ENCODE measurements at places on chromosomes 7 and 10.

DNA sequence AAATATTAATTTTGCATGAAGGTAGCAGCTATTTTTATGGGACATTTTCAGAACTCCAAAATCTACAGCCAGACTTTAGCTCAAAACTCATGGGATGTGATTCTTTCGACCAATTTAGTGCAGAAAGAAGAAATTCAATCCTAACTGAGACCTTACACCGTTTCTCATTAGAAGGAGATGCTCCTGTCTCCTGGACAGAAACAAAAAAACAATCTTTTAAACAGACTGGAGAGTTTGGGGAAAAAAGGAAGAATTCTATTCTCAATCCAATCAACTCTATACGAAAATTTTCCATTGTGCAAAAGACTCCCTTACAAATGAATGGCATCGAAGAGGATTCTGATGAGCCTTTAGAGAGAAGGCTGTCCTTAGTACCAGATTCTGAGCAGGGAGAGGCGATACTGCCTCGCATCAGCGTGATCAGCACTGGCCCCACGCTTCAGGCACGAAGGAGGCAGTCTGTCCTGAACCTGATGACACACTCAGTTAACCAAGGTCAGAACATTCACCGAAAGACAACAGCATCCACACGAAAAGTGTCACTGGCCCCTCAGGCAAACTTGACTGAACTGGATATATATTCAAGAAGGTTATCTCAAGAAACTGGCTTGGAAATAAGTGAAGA lies 112.3 kb downstream of the CFTR start:
- no peak for DNase-seq

- DNase-seq = peak; percentile 95
Observed at GRCh38 chr10:34758447-34758996, 56.6 kb downstream of the PARD3 start.

DNA sequence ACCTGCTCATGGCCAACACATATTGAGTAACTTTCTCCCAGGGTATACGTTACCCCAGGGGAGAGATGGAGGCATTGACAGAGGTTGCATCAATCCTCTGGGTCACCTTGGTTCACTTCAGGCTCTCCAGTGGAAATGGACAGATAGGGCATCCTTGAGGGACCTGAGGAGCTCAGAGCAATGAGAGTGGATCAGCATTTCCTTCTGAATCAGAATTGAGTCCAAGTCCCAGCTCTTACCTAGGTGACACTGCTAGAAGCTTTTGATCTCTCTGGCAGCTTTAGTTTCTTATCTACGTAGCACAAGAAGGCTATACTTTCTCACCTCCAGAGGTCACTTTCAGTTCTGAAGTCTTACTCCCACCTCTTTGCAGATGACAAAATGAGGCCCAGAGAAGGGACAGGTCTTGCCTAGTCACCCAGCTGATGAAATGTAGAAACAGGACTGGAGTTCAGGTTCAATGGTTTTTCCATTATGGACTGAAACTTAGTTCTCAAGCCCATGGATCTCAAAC lies 35.2 kb downstream of the PANK1 start:
- no peak for DNase-seq

DNA sequence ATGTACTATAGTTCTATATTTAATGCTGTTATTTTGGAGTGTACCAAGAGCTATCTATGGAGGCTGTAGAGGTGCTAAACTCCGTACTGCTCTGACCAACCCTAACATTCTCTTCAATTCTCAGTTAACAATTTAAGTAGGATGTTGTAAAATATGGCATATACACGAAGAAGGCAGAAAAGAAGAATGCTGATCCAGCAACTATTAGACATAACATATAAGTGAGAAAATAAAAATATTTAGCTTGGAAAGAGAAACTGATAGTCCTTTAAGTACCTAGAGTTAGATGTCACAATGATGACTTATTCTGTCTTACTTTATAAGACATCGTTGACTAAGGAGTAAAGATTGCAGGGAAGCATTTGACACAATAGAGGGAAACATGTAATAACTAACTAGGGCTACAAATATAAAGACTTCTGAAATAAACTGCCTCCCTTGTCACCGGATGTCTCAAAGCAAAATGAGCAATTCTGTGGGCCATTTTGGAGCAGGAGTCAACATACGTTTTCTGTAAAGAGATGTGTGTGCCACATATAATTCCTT lies 159.5 kb downstream of the CPEB3 start:
- DNase-seq = no peak

DNA sequence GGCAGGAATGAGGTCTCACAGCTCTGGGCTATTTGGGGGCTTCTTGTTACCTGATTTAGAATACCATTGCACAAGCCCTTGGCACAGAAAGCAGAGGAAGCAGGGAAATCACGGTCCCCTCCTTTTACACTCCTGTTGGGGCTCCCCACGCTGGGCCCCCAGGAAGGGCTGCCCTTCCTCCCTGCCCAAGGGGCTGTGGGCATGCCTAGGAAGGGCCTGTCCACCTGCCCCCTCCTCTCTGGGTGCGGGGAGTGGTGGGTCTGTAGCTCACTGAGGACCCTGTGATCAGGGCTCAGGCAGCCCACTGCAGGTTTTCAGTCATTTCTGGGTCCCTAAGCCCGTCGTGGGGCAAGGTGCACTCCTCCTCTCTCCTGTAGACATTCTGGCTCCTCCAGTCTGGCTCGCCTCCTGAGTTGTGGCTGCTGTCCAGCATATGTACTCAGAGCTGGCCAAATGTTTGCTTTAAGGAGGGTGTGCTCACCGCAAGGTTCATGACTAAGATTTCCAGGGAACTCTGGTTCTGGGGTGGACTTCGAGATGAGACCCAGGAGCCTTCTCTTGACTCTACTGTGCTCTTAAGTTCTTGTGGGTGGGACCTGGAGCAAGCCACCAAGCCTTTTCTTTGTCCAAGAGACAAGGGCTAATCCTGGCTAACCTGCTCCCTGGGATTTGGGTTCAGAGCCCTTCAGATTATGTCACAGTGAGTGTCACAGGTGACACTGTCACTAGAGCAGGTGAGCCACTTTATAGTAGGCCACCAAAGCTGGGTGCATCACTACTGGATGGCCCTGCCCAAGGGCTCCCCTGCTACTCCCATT lies 56.0 kb downstream of the TACR2 start:
- peak; percentile 24 for DNase-seq

DNA sequence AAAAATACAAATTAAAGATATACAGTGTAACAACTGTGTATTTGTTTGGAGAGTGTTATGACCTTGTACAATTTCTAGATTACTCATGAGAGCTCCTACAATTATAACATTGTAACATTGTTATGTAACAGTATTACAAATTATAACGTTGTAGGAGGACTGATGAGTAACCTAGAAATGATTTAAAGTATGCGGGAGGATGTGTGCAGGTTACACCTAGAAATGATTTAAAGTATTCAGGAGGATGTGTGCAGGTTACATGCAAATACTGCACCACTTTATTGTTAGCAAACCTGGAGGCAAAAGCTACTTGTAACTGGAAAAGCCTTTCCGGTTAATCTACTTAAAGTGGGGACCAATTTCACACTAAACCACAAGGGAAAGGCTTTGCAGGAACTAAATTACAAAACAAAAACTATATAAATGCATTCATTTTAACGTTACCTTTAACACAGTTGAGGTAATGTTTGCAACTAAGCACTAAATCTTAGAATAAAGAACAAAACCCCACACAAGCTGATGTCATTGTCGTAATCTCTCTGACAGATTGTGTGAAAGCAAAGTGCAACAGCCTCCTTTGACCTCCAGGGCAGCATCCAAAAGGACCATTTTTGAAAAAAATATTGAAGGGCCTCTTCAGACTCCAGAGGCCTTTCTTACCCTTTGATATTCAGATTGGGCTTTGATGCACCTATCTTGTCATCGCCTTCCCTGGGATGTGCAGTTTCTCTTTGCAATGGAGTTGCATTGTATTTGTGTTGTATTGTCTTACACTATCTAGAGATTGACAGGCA lies 522.1 kb upstream of the FOXK1 start:
- no peak for DNase-seq

- DNase-seq = no peak
Observed at GRCh38 chr7:130189343-130189742, 15.9 kb downstream of the TMEM209 start.

GRCh38 chr7:114468844-114469243 lies 54.2 kb downstream of the FOXP2 start:
- DNase-seq = no peak

DNA sequence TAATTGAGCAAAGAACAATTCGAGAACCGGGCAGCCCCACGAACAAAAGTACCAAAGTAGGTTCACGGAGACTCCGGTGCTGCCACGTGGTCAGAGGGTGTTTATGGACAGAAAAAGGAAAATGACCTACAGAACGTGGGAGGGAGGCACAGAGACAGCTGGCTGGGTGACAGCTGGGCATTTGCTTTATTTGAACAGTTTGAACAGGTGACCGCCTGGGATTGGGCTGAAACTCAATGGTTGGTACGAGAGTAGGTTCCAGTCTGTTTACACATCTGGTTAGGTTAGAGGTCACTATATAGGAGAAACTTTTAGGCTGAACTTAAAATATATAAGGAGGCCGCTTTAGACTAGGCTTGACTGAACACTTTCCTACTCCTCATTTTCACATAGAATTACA lies 50.6 kb upstream of the CELF2 start:
- peak; percentile 42 for DNase-seq

- no peak for DNase-seq
Observed at GRCh38 chr7:47301657-47302295, 280.1 kb downstream of the TNS3 start.

GRCh38 chr7:27459731-27460053 lies 203.0 kb downstream of the HIBADH start:
- DNase-seq = no peak

DNA sequence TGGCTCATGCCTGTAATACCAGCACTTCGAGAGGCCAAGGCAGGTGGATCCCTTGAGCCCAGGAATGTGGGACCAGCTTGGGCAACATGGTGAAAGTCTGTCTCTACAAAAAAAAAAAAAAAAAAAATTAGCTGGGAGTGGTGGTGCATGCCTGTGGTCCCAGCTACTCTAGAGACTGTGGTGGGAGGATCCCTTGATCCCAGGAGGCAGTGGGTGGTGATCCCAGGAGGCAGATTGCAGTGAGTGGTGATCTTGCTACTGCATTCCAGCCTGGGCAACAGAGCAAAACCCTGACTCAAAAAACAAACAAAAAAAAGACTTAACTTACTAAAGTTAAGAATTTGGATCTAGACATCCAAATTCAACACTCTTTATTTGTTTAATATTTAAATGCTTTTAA lies 10.2 kb upstream of the ADO start:
- no peak for DNase-seq

DNA sequence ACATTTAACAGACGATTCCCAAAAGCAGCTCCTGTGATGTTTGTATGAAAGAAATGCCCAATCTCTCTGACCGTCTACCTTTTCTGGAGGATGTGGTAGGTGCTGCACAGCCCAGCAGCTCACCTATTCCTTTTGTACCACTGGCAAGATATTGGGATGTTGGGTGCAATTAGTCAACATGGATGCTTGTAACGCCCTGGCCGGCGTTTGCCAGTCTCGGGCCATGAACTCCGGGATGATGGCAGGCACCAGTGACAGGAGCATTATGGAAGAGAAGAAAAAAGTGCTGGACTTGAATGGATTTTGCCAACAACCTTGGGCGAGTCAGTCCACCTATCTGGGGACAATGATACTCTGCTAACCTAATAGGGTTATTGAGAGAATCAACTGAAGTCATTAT lies 69.0 kb upstream of the ZNF438 start:
- no peak for DNase-seq

GRCh38 chr10:129760003-129760315 lies 204.1 kb downstream of the EBF3 start:
- DNase-seq = no peak

GRCh38 chr10:106826716-106827115 lies 337.8 kb downstream of the SORCS1 start:
- DNase-seq = no peak

DNA sequence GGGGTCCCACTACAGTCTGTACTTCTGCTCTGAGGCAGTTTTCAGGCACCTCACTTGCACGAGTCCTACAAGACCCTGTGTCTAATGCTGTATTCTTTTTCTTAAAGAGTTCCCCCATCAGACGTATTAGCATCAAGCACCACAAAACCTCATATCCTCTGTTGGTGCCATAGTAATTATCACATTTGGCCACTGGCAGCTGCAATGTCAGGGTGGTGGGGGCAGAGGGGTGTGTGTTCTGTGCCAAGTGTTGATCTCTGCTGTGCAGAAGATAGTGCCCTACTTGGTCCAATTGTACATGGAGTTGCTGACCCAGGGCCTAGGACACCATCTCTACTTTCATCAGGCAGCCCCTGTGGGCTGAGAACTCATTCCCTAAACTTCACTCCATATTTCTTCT lies 20.0 kb upstream of the JAZF1 start:
- DNase-seq = no peak

GRCh38 chr7:153103202-153103601 lies 343.6 kb downstream of the ACTR3B start:
- DNase-seq = no peak

DNA sequence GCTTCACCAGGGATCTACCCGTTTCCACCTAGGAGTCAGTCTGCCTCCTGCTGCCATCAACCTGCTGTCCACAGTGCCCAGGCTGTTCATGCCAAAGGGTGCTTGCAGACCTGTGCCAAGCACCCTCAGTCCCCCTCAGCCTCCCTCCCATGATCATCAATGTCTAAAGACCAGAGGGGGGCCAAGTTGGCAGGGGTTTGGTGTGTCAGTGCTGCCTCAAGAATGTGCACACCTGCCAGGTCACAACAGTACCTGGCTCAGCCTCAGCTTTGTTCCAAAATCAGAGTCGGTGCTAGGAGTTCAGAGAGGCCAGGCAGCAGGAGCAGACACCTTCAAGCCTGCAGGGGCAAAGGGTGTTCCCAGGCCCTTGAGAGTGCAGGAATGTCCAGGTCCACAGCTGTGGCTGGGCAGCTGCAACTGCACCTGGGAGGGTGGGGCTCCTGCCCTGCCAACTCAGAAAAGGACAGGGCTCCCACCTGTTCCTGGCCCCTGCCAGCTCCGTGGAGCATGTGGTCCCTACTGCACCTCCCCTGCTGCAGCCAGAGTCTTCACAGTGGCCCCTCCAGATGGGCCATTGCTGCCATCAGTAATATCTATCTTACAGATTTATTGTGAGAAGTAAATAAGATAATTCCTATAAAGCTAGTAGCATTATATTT lies 219.5 kb downstream of the POLR1F start:
- DNase-seq = no peak

- DNase-seq = no peak
Observed at GRCh38 chr10:124716369-124716768, 27.8 kb downstream of the FAM53B start.

- no peak for DNase-seq
Observed at GRCh38 chr7:132211971-132212370, 364.3 kb downstream of the PLXNA4 start.

DNA sequence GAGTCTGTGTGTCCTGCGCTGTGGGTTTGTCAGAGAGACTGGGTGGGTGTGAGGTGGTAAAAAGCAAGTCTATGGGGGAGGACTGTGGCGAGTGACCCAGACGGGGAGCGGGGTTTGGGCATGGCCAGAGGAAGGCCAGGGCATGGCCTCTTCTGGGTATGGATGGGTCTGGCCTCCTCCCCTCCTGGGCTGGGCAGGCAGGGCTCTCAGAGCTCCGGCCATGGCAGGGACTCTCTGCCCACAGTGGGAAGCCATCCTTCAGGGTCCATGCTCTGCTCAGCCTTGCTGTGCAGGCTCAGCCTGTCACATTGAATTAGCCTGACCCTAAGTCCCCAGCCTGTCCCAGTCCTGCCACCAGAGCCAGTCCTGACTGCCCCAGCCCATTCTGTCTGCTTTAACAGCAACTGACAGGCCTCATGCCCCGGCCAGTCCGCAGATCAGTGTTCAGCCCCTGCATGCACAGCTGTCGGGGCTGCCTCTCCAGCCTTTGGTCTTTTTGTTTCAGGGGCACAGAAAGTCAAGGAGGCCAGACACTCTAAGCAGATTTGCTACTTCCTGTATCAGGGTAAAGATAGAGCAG lies 7.9 kb downstream of the ANTXRL start:
- no peak for DNase-seq

- DNase-seq = no peak
Observed at GRCh38 chr10:36163827-36164226, 521.7 kb upstream of the FZD8 start.
